Hematopoietic multipotent progenitor cell treated with erythropoietin and hydrocortisone succinate and interleukin-3 and kit ligand, for 8 days (in vitro differentiated cells): ENCODE measurements at places on chromosomes 1 and 21.
A peak's percentile ranks its signal among the peaks of the same experiment; 100 is the strongest.

DNA sequence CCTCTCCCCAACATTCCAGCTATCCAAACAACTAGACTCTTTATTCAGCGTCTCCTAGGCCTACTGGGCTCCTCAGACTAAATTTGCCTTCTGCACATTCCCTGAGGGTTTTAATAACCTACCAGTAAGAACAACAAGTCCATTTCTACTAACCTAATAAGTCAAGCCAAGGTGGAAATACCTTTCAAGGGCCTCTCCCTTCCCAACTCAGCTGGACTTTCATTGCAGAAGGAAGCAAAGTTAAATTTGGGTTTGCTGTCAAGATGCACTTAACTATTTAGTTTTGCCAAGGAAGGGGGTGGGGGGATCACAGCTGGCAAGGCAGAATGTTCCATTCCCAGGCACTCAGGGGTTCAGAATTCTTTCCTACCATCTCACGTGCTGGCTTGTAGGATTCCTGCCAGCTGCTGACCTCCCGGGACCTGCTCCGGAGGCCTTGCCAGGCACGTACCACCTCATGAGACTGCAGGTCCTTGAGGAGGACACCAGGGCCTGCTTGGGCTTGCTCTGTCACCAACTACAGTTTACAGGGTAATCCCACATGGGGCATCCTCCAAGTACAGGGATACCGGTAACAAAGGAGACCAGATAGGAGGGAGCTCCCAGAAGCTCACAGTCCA is 29.8 kb downstream of the SLC30A1 start:
- DNase-seq = no peak

DNA sequence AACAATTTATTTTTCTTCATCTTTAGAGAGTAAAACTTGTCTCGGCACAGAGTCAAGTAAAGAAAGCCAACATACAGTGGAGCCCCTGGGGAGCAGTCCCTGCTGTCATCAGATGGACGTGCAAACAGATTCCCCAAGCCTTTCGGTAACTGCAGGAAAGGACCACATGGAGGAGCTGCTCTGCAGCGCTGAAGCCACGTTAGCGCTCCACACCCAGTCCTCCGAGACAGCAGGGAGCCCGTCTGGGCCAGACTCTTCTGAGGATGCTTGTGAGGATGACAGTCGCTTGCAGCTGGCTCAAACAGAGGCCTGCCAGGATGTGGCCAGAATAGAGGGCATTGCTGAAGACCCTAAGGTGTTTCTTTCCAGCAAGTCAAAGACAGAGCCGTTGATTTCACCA is 77.1 kb upstream of the SCCPDH start:
- no peak for DNase-seq

GRCh38 chr1:47424336-47424982 is 8.4 kb downstream of the FOXE3 start:
- DNase-seq = peak; percentile 43

GRCh38 chr1:15290382-15290781 is 43.4 kb downstream of the FHAD1 start:
- DNase-seq = no peak

GRCh38 chr21:38790059-38790458 is 15.7 kb upstream of the ETS2 start:
- no peak for DNase-seq

DNA sequence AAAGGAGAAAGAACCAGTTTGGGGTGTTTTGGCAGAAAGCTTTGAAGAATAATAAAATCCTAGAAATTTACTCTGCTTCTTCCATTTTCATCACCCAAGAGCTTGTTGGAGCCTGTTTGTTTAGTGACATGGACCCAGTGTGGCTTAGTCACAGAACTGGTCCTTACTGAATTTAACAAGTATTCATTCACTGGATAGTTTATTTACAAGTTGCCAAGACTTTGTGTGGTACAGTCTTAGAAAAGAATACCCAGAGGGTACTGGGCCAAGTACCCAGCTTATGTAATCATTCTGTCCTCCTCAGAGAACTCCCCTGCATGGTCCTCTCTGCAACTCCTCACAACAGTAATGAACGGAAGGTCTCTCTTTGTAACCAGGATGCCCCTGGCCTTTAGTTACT is 16.4 kb downstream of the RAB4A start:
- DNase-seq = no peak

GRCh38 chr1:100304921-100305320 is 38.9 kb downstream of the RTCA start:
- DNase-seq = no peak

GRCh38 chr1:20900056-20900455 is 112.9 kb upstream of the HP1BP3 start:
- DNase-seq = no peak
